Gastrocnemius medialis (tissue), 4 donors: ENCODE measurements at places on chromosomes 4 and X. TPM values are rescaled to one million over a fixed set of nuclear protein-coding genes. Genes with fewer than 3 reads are reported as not detected.

Gene ART3
- 86.3 TPM for total RNA-seq

GRCh38 chr4:62531731-62532130 is 1331.6 kb downstream of the ADGRL3 start:
- DNase-seq, result no peak

Gene TEX13B
- total RNA-seq, result not detected

GRCh38 chr4:111464251-111465045 is 680.8 kb upstream of the FAM241A start:
- no peak for DNase-seq

DNA sequence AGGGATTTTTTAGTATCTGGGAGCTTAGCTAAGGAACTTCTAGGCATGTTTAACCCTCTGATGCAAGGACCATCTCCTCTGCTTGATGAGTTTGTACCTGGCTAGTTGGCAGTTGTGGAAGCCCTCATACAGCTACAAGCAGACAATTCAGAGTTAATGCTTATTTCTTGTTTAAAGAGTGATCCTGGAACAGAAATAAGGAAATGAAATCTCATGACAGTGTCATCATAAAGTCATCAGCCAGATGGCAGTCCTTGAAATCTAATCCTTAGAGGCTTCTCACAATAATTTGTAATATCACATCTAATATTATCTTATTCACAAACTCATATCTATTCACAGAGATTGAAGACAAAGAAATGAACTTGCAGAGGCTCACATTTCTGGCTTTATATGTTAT is 581.6 kb upstream of the FTHL17 start:
- DNase-seq, result no peak

DNA sequence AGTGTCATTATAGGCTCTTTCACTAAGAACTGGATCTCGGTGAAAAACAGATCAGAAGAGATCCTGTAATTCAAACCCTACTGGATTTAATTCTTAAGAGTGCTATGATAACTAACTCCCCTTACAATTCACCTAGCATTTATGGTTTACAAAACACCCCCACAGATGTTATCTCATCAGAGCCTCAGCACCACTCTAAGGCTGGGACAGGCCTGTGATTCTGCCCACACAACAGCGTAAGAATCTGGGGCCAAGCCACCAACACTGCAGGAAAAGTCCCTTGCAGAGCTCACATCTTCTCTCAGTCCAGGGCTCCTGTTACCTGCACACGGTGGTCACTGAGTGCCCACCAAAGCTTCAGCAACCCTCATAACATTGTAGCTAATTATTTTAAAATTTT is 8.9 kb downstream of the MFAP3L start:
- DNase-seq, result no peak

GRCh38 chrX:103739421-103739820 is 28.7 kb downstream of the TMEM31 start:
- no peak for DNase-seq

GRCh38 chrX:136689436-136689835 is 41.5 kb downstream of the CD40LG start:
- no peak for DNase-seq

GRCh38 chrX:63327788-63328187 is 23.3 kb downstream of the SPIN4 start:
- DNase-seq, result no peak

DNA sequence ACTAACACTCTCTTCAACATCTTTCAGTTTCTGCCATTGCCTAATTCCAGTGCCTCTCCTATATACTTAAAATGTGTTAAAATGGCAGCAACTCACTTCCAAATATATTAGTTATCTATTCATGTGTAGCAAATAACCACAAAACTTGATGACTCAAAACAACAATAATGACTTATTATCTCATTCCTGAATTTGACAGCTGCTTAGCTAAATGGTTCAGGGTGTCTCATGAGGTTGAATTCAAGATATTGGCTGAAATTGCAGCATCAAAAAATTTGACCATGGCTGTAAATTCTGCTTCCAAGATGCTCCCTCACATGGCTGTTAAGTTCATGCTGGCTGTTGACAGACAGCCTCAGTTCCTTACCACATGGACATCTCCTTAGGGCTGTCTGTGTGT is 25.3 kb downstream of the PITX2 start:
- no peak for DNase-seq

DNA sequence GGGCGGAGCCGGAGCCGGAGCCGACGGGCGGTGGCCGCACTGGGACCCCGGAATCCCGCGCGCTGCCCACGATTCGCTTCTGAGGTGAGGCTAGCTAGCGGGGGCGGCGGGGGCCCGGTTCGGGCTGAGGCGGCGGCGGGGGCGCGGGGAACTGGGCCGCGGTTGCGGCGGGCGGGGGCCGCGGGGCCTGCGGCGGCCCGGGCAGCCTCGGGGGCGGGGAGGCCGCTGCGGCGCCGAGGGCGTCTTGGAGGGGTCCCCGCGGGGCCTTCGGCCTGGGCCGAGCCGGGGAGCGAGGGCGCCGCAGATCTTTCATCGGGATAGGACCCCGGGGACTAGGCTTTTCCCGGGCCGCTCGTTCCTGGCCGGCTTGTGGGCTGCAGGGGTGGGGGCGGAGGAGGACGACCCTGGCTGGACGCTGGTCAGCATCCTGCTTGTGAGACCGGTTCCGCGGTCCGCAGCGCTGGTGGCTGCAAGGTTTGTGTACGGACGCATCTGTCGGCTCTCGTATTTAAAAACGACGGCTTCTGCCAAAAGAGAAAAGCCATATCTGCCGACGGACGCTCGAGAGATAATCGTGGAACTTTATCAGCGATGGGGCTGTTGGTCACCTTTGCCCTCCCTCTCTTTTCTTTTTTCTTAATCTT is 419 bp downstream of the ADD1 start:
- DNase-seq, result peak; percentile 41

Gene TMPRSS11B
- not detected for total RNA-seq

GRCh38 chr4:153497988-153498967 is 32.1 kb downstream of the TMEM131L start:
- DNase-seq, result no peak

Gene EDNRA
- 3.7 TPM for total RNA-seq
